ENCODE measurements at places on chromosomes 2 and 18. TPM values are rescaled to one million over a fixed set of nuclear protein-coding genes. Genes with fewer than 3 reads are reported as not detected.

Gene INHA
- total RNA-seq = 0.52 TPM

Gene ASIC4
- 0.05 TPM for total RNA-seq

Gene AOX1
- total RNA-seq = 4.6 TPM

Gene CNTNAP5
- not detected for total RNA-seq

Gene HOXD9
- total RNA-seq = 1.1 TPM

Gene VWC2L
- not detected for total RNA-seq

Gene FAM124B
- not detected for total RNA-seq

Gene PLEK
- not detected for total RNA-seq

Gene C1D
- 32.5 TPM for total RNA-seq

Gene SPC25
- 19.4 TPM for total RNA-seq

Gene GPR45
- total RNA-seq = not detected

Gene ESPNL
- 0.07 TPM for total RNA-seq

Gene CDH2
- total RNA-seq = 42.7 TPM

Gene PRR30
- not detected for total RNA-seq

Gene IL36B
- total RNA-seq = not detected

Gene FSHR
- total RNA-seq = not detected

Gene GKN2
- total RNA-seq = 2.4 TPM

Gene MPP4
- 0.24 TPM for total RNA-seq

Gene C2orf66
- total RNA-seq = 0.08 TPM

Gene FNDC4
- total RNA-seq = 4.5 TPM

Gene INHBB
- total RNA-seq = 23.1 TPM

Gene TCF23
- not detected for total RNA-seq

Gene SGPP2
- total RNA-seq = 0.81 TPM

Gene RGPD8
- total RNA-seq = 3.1 TPM

Gene FBXO36
- 0.93 TPM for total RNA-seq

Gene CRYBA2
- total RNA-seq = 0.25 TPM

Gene TSGA10
- 2.7 TPM for total RNA-seq

Gene APOB
- total RNA-seq = 0.14 TPM

Gene CRYGD
- not detected for total RNA-seq

Gene CNOT11
- 38.9 TPM for total RNA-seq

Gene ACVR1C
- total RNA-seq = 0.03 TPM

Gene ATP6V1C2
- 0.29 TPM for total RNA-seq

Gene ACTG2
- total RNA-seq = 0.40 TPM

Gene STPG4
- total RNA-seq = not detected

Gene HOXD1
- 0.26 TPM for total RNA-seq

Gene PJVK
- 1.4 TPM for total RNA-seq

Gene RNF144A
- 8.9 TPM for total RNA-seq

Gene UGT1A4
- total RNA-seq = not detected

Gene PSTPIP2
- 0.29 TPM for total RNA-seq

Gene GBX2
- 2.3 TPM for total RNA-seq

Gene ABCB11
- total RNA-seq = 0.01 TPM

Gene ZNF804A
- not detected for total RNA-seq

Gene CD226
- total RNA-seq = 0.11 TPM

Gene ZBTB7C
- 0.27 TPM for total RNA-seq
